ENCODE measurements at places on chromosomes 1 and 21.

DNA sequence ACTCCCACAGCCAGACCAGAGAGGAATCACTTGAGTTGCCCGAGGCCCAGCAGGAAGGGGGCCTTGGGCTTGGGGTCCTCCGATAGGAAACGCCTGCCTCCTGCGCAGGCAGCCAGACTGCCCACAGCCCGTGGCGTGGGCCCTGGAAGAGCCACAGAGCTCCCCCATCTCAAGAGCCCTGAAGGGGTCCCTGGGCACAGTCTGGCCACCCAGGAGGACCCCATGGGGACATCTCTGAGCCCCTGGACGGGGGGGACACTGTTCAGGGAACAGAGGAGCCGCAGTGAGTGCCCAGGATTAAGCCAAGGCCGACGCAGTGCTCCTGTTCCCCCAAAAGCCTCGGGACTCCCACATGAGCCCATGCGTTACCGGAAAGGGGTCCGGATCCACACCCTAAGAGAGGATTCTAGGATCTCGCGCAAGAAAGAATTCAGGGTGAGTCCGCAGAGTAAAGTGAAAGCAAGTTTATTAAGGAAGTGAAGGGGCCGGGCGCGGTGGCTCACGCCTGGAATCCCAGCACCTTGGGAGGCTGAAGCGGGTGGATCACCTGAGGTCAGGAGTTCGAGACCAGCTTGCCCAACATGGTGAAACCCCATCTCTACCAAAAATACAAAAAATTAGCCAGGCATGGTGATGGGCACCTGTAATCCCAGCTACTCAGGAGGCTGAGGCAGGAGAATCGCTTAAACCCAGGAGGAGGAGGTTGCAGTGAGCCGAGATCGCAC, 38.1 kb upstream of the LBR start:
- no peak for DNase-seq

DNA sequence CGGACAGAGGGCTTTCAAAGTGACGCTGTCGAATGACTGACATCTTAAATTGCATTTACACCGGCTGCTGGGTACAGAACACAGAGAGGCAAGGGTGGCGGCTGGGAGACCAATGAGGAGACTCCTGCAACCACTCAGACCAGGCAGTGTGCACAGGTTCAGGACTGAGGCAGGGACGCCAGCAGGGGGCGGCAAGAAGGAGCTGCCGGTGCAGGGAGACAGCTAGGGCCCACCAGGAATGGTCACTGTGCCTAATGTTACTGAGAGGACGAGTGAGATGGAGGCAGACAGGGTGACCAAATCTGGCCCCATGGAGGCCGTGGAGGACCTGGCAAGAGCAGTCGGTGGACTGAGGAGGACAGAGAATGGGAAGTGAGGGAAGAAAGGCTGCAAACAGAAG, 23.5 kb downstream of the GLIS1 start:
- no peak for DNase-seq

- DNase-seq: no peak
These were observed 15.0 kb upstream of the SARS1 start for GRCh38 chr1:109198745-109199144.

DNA sequence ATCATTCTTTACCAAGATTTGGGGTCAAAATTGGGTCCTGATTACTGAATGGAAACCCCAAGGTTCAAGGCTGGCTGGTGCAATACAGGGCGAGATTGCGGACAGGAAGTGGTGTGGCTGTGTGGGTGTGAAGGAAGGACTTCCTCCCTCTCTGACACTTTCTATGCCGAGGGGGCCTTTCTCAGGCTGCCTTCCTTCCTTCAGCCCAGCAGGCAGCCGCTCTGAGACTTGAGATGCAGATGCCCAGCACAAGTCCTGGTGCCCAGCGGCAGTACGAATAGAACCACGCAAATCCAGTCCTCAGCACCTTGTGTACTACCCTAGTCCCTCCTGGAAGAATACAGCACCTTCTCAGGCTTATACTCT, 16.3 kb downstream of the BATF3 start:
- no peak for DNase-seq

DNA sequence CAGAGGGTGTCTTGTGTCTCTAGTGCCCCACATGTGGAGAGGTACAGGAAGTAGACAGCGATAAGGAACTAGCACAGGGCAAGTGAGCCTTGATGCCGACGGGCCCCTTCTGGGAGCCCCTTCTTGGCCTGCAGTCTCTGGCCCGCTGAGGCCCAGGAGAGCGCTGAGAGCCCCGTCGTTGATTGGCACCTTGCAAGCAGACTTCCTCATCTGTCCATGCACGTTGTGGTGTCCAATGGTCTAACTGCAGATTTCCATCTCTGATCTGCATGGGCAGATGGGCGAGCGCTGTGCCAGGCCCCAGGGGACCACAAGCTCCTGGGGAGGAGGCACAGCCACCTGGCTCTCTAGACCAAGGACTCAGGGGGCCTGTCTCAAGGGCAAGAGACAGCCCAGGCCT, 32.4 kb downstream of the PLEKHA6 start:
- no peak for DNase-seq

GRCh38 chr1:11061652-11062365, 2.0 kb upstream of the SRM start:
- DNase-seq: no peak

GRCh38 chr1:169483500-169483966, 2.2 kb downstream of the SLC19A2 start:
- no peak for DNase-seq

- no peak for DNase-seq
These were observed 255.5 kb upstream of the SGIP1 start for GRCh38 chr1:66278260-66279021.

GRCh38 chr21:29056005-29056404, 17.4 kb downstream of the CCT8 start:
- DNase-seq: no peak

DNA sequence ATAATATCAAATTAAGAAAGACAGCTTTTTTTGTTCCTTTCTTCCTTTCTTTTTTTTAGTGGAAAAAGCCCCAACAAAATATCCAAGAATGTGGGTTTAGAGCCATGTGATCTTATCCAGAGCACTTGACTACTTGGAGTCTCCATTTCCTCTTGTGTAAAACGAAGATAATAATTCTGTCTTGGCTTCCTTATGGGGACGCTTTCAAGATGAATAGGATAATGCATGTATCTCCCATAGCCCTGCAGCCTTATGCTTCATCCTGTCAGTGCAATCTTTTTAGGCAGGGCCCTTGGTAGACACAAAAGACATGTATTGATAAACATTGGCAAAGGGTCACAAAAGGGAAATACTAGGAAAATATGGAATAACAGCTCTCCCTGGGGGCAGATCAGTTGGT, 34.8 kb downstream of the ZBTB18 start:
- DNase-seq: no peak

DNA sequence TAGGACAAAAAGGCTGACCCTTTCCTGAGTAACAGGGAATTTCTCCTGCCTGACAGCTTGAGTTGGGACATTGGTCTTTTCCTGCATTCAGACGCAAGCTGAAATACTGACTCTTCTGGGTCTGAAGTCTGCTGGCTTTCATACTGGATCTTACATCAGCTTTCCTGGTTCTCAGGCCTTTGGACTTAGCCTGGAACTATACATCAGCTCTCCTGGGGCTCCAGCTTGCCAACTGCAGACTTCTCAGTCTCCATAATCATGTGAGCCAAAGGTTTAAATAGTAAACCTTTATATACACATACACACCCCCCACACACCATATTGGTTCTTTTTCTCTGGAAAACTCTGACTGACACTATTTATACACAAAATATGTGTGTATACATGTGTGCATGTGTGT, 59.0 kb upstream of the KCND3 start:
- DNase-seq: no peak

GRCh38 chr21:33308586-33309490, 15.9 kb upstream of the IFNAR1 start:
- peak; percentile 77 for DNase-seq

DNA sequence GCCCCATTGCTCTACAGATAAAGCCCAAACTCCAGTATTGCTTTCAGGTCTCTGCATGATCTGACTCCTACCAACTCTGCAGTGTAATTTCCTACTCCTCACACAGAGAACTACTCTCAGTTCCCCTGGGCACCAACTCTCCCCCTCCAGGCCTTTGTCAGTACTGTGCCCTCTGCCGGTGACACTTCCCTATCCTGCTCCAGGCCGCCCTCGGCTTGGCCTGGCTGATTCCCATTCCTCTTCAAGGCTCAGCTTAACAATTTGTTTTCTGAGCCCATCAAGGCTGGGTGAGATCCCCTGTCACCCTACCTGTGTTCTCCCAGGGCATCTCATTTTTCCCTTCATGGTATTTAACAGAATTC, 2.6 kb downstream of the SLAMF8 start:
- no peak for DNase-seq

DNA sequence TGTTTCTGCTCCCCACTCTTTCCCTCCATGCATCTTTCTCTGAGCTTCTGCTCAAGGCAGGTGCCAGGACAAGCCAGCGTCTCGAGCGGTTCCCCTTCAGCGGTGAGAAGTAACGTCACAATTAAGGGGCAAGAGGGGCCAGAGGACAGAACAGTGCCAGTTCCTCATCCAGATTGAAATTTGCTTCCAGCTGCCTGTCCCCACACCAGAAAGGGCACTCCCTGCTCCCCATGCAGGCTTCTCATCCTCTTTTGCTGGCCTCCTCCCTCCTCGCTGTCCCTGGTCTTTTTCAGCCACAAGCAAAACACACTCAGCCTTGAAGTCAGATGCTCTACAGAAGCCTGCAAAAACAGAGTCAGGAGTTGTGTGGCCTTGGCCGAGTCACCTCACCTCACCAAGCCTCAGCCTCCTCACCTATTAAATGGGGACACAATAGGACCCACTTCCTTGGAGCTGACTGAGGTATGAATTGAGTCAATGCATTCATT, 35.0 kb upstream of the ECE1 start:
- no peak for DNase-seq

DNA sequence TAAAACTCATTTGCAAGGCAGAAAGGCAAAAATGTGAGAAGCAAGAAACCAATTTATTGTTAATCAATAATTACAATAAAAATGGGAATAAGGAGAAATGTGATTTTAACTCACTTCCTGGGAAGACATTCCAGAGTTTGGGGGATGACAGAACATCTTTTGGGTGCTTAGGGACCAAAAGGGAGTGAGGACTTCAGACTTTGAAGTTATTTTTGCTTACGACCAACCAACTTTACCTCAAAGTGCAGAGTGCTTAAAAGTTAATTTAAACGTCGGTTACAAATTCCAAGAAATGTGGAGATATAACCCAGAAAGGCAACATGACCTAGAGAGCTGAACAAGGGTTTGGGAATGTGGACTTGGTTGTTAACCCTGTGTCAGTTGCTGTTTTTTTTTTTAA, 234.5 kb upstream of the C1orf105 start:
- no peak for DNase-seq

- DNase-seq: no peak
These were observed 71.0 kb downstream of the ACTL8 start for GRCh38 chr1:17826165-17826488.
